ENCODE measurements at places on chromosomes 4 and X.
A peak's percentile ranks its signal among the peaks of the same experiment; 100 is the strongest.

- no peak for DNase-seq
Measured at GRCh38 chr4:37733240-37733867, 47.2 kb upstream of the RELL1 start.

DNA sequence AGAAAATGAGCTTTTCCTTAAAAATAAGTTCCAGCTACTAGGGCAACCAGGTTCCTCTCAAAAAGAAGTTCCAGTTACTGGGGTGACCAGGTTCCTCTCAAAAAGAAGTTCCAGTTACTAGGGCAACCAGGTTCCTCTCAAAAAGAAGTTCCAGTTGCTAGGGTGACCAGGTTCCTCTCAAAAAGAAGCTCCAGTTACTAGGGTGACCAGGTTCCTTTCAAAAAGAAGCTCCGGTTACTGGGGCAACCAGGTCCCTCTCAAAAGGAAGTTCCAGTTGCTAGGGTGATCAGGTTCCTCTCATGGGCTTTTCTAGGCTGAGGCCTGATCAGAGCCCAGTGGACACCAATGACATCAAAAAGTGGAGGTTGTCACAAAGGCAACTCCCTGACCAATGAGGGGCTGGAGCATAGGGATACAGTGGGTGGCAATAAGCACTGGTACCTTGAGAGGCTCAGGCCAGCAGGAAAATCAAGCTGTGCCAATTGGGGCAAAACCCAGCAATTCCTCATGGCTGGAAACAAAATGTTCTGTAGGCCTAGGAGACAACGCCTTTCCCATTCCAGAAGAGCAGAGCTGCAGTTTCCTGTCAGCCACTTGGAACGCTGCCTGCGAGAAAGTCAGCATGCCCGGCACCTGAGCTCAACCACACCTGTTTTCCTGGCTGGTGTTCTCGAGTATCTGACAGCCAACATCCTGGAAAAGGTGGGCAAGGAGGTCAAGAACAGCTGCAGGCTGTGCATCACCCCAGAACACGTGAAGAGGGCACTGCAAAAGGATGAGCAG, 12.3 kb upstream of the SYTL5 start:
- DNase-seq, result no peak

DNA sequence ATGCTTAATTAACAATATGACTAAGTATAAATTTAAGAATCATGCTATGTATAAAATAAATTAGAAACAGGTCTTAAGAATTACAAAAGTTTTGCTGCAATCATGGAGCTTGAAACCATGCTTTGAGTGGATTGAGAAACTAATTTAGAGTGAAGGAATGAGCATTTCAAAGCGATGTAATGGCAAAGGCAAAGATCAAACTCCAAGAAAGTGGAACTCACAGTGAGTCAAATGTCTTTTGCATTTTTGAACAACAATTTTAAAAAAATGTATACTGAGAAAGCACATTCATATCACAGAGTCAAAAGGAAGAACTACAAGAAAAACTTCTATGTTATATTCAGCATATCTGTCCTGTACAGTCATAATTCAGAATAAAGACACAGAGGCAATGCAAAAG, 6.6 kb downstream of the GPRIN3 start:
- no peak for DNase-seq

- DNase-seq, result no peak
Measured at GRCh38 chr4:94352996-94353395, 10.4 kb upstream of the HPGDS start.

DNA sequence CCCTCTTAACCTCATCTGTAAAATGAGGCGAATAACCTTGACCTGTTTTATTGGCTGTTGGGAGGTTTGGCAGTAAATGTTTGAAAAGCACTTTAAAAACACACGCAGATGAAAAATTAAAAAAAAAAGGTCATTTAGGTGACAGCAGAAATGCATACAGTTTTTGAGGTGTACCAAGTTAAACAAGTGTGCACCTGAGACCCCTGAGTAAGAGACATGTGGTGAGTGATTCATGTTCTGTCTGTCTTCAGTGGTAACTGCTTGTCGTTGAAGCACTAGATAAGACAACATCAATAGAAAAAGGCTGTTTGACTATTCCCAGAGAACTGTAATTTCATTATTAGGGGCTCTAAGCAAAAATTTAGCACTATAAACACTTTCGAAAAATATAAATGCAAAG, 608.4 kb upstream of the PITX2 start:
- DNase-seq, result no peak

DNA sequence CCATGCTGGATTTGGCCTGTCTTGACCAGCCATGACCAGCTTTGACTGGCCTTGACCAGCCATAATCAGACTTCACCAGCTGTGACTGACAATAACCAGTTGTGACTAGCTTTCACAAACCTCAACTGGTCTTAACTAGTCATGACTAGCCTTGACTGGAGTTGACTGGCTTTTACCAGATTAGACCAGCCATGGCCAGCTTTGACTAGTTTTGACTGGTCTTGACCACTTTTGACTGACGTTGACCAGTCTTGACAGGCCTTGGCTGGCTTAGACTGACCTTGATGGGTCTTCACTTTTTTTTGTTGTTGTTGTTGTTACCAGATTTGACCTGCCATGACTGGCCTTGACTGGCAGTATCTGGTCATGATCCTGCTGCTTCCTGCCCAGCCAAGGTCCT, 67.4 kb downstream of the RLIM start:
- no peak for DNase-seq

- DNase-seq, result no peak
Measured at GRCh38 chr4:80138551-80139538, 58.5 kb upstream of the PRDM8 start.

DNA sequence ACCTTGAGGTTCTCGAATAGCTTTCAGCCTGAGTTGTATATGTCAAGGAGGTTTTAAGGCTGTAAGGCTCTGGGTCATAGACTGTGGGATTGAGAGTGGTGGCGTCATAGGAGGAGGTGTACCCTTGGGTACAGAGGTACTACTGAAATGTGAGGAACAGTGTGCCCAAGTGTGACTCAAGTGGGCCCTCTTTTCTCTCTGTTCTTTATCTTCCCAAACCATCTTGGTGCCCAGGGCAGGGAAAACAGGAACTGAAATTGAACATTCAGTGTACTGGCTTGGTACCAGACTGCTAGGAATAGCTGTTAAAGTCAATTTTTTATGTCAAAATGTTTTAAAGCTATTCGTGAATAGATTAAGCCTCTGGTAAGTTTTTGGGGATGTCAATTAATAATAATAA, 136.2 kb upstream of the RPS6KA3 start:
- no peak for DNase-seq

GRCh38 chr4:61571761-61572559, 371.8 kb downstream of the ADGRL3 start:
- DNase-seq, result peak; percentile 73

GRCh38 chr4:141757287-141757686, 120.9 kb downstream of the IL15 start:
- DNase-seq, result no peak
